ENCODE measurements at places on chromosomes 6 and 20.

- DNase-seq = no peak
These were observed 72.5 kb downstream of the MAN1A1 start for GRCh38 chr6:119277052-119277451.

DNA sequence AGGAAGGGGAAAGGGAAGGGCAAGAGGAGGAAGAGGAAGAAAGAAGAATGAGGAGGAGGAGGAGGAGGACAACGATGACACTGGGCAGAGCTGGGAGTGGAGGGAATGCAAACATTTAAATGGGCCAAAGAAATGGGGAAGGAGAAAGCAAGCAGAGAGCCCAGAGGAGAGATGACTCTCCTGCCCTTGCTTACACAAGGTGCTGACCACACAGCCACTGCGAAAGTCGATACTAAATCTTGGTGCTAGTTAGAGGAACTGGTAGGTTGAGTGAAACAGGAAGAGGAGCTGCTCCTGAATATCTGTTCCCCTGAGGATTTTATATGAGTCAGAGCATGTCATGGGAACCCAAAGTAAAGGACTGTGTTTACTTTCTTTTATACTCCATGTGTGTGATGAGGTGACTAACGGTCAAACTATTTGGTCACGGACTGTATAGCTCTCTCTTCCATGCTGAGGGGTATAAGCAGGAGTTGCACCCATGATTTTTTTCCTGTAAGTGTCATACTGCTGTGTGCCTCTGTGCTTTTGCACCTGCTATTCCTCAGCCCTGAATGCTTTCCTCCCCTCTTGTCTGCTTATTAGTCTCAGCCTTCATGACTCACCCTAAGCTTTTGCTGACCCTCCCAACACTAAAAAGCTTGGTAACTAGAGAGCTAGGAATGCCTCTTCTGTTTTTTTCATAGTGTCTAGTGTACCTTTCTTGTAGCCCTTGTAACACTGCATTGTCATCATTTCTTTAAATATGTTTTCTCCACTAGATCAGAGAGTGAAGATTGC is 9.5 kb upstream of the PAQR8 start:
- DNase-seq = no peak

- DNase-seq = no peak
These were observed 31.6 kb downstream of the FIG4 start for GRCh38 chr6:109722564-109723254.

DNA sequence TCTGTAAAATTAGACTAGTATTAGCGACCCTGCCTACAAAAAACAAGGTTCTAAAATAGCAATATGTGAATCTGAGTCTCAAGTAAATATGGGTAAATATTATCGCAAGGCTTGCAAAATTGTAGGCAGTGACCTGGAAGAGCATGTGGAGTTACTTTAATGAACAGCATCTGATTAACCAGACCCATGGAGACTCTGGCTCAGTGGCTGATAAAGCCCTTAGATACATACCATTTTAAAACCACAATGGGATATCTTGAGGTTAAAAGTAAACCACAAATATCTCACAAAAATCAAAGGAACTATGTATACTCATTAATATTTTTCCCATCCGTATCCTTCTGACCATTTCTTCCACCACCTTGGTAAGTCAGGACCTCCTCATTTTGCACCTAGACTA is 187.0 kb downstream of the MTFR2 start:
- DNase-seq = no peak

DNA sequence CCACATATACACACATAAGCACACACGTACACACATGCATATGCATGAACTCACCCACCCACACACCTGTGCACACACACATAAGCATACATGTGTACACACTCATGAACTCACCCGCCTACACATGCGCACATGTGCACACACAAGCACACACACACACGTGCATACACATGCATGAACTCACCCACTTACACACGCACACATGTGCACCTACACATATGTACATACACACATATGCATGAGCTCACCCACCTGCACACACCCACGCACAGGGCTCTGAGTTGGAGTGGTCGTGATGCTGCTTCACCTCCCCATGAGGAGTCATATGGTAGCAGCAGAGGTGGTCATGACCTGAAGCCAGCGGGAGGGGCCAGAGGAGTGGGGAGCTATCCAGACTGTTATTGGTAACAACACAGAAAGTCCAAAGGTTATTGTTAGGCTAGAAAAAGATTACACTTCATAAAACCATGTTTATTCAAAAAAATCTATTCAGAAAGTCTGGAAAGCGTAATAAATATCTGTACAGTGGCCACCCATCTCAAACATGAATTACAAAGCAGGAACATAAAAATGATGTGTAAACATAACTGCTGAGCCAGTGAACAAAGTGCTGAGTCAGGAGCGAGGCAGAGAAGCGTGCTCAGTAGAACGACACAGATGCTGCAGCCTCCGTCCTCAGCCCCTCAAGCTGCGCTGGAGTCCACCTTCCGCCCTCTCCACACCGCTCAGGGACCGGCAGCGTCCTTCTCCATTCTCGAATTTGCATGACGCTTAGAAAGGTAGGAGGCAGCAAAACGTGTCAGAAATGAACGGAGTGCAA is 26.4 kb upstream of the MPC1 start:
- no peak for DNase-seq

DNA sequence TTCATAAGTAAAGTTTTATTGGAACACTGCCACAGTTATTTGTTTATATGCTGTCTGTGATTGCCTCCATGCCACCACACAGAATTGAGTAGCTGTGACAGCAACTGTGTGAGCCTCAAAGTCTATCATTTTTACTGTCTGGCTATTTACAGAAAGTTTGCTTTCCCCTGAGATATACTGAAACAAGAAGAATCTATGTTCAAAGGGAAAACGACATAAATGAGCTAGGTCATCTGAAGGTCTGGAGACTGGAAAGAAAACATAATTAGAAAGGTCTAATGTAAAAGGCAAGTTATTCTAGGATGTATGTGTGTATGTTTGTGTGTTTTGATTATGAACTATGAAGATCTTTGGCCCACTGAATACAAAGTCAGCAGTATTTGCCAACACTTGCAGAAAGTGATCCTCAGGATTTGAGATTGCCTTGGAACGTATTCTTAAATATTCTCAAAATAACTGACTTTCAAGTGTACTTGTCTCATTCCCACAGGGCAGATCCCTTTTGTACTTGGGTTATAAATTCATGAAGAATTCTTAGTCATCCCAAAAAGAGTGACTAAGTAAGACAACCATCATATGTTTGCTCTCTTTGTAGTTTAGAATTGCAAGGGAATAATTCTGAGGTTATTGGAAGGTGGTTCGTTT is 677.7 kb downstream of the DOK5 start:
- DNase-seq = no peak

DNA sequence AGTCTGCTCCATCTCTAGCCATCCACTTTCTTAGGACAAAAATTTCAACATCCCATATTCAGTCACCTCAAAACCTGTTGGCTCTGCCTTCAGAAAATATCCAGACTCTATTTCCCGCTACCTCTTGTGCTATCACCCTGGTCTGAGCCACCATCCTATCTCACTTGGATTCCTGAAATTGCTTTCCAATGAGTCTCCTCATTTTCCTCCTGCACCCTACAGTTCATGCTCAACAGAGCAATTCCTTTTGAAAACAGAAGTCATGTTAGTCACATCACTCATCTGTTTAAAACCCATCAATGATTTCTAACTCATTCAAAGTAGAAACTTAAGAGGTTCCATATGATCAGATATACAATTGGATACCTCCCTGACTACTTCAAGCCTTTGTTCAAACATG is 229.9 kb downstream of the ADGRG6 start:
- no peak for DNase-seq
